ENCODE measurements at places on chromosomes 13 and 19.
A peak's percentile ranks its signal among the peaks of the same experiment; 100 is the strongest.

- DNase-seq: no peak
These were observed 64.9 kb downstream of the CRYL1 start for GRCh38 chr13:20460761-20461160.

DNA sequence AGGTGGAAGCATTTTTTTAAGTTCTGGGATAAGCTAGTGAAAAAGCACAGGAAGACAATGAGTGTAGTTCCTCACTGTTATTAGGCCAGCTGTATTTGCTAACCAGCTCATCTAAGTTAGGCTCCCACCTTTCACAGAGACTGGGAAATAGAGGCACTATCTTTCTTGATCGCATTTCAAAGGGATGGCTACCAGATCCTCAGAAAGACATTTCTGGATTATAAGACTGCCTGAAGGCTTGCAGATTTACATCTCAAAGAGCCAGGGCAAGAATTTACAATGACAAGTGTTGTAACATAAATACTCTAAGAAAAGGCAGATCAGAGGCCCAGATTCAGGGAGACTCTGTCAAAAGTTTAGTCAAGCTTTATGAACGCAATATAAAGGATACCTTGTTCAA is 1005.5 kb downstream of the PCDH9 start:
- no peak for DNase-seq

DNA sequence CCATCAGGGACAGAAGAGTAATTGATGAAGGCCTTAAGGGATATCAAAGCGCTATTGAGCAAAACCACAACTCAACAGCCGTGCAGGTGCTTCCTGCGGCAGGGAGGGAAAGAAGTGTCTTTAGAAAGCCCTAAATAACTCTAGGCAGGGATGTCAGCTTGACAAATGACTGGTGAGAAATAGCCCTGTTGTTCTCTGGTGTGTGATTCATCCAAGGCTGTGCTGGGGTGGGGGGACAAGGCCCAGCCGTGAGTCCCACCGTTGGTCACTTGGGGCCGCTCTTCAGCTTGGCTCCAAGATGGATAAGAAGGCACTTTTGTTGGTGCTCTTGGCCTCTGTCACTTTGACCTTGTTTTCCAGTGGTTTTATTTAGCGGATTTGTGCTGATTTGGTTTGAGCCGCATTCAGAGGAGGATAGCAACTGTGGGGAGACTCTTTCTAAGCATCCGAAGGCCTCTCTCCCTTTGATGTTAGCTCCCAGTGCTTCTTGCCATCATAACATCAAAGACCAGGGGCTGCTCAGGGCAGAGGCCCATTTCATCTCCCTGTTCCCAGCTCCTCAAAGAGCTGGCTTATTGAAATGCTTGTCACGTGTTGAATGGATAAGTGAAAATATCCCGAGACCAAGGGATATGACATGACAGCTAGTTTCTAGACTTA is 130.3 kb upstream of the SERP2 start:
- no peak for DNase-seq

- DNase-seq: no peak
These were observed 638.2 kb upstream of the SPRY2 start for GRCh38 chr13:80979035-80979641.

DNA sequence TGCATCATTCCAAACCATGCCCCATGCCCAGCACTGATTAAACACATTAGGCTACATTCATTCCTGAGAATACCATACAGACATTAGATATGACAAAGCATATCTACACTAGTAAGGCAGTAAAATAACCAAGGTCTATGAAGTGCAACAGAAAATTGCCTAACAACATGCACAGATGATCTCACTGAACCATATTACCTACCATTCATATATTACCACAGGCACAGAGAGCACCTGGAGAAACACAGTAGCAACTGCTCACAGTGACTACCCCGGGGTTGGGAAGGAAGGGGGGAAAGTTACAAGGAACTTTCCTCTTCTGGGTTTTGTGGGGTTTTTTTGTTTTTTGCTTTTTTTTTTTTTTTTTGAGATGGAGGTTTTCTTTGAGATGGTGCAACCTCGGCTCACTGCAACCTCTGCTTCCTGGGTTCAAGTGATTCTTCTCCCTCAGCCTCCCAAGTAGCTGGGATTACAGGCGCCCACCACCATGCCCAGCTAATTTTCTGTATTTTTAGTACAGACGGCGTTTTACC is 669.6 kb downstream of the UQCRFS1 start:
- no peak for DNase-seq

- DNase-seq: no peak
These were observed 9.3 kb downstream of the ZIC5 start for GRCh38 chr13:99962242-99962641.

- DNase-seq: no peak
These were observed 481.4 kb downstream of the COG6 start for GRCh38 chr13:40136896-40137295.

- DNase-seq: no peak
These were observed 68.7 kb downstream of the RASL11A start for GRCh38 chr13:27339299-27339698.

DNA sequence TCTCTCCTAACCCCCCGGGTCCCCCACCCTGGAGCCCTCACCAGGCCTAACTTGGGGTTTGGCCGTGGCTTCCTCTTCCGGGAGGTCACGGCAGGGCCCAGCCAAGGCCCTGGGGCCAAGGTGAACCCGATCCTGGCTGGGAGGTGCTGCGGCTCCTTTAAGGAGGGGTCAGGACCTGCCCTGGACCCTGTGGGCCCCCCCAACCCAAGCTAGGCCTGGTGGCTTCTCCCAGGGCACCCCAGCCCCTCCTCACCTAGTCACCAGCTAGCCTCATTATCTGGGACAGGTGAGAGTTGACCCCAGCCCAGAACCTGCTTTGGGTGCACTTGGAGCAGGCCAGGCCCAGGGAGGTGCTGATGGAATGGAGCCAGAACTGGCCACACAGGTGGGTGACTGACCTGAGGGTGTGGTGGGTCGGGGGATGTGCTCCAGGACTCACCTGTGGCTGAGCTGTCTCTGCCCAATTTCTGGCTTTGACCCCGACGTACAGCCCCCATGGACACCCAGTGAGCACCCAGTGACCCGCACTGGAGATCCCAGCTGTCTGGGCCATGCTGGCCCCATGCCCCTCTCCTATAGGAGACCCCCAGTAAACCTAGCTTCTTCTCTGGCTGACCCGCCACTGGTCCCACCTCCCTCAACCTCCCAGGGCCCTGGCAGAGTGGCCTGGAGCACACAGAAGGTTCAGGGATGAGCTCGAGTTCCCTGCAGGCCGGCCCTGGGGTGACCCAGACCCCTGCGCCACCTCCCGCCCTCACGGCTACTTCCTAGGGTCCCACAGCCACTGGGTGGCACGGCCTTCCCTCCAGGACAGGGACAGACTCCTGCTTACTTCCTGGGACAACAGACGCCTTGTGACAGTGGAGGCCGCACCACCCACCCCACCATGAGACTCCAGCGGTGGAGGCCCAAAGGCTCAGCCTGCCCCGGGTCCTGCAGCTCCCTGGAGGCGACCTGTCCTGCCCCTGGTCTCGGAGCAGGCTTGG is 6.7 kb upstream of the MKNK2 start:
- DNase-seq: no peak

DNA sequence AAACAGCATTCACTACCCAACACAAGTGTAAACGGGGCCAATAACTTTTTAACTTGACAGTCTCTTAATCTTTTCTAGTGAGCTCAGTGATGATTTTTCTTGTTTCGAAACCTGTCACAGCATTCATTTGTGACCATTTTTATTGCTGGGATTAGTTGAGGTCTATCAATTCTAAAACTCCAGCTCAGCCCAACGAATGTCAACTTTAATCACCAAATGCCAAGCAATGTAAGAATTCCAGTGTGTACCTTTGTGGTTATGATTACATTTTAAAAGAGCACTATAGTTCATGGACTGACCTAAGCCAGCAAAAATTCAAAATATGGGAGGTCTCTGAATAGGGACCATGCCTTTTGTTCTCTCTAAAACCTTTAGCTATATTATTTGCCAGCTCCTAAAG is 694.3 kb upstream of the SGCG start:
- DNase-seq: no peak

- DNase-seq: no peak
These were observed 13.9 kb downstream of the APLP1 start for GRCh38 chr19:35882114-35882832.

GRCh38 chr19:850221-850978 is 1.7 kb upstream of the ELANE start:
- no peak for DNase-seq

- no peak for DNase-seq
These were observed 52.8 kb downstream of the TNFSF13B start for GRCh38 chr13:108322206-108322824.

DNA sequence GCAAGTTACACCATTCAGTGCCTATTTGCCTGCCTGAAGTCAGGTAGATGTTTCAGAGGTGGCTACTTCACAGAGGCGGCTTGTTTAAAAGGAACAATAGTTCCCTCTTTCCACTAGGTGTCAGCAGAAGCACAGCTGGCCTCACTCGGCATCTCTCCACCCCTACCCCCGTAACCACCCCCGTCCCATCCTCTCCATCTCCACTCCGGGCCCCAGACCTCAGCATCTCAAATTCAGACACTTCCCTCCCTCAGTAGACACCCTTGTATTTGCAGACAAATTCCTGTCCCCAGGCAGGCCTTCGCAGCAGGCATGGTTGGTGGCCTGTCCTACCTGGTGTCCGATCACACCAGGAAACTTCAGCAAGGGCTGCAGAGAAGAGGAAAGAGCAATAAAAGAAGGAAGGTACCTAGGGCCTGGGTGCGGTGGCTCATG is 9.1 kb upstream of the DPP9 start:
- DNase-seq: peak; percentile 38
